Activated CD4-positive, alpha-beta T cell treated with anti-CD3 and anti-CD28 coated beads, Interleukin-2, amount 50 U/mL, for 16 hours (primary cell): ENCODE measurements at places on chromosomes 3 and 15.

DNA sequence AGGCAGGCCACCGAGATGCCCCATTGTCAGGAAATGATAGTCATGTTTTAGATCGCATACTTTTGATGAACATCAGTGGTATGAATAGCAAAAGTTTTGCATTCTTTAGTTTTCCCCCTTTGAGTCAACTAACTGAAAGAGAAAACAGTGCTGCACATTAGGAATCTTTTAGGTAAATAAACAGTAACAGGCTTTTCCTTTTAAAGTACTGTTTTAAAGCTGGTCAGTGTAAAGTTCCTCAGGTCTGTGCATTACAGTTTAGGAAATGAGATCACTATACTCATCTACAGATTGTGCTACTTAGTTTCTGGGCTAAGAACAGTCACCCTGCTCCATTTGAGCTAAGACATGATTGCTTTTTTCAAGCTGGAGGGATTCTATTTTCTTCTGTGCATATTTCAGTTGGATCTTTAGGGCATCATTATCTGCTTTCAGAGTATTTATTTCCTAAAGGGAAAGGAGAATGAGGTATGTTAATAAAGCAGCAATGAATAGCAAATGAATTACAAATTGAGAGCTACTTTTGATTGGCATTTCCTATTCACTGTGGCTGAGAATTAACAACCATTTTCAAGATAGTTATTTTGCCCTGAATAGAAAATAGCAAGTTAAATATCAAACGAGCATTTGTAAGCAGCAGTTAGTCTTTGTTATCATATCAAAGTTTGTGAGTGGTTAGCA, 36.5 kb downstream of the FAM98B start:
- peak; percentile 10 for DNase-seq

GRCh38 chr15:48634893-48635292, 10.6 kb downstream of the FBN1 start:
- no peak for DNase-seq

DNA sequence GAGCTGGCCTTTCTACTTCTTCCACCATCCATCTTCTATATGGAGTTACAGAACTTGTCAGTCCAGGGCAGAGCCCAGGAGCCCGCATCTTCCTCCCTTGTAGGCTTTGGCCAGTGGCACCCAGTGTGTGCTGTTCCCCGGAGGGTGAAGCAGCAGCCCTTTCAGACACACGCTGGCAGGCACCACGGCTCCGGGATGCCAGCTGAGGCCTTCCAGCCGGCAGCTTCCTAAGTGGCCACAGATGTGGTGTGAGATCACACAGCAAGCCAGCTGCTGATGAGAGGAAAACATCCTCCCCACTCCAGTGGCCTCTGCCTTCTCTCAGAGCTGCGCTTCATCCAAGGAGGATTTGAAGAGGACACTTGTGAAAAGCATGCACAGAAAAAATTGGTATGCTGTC, 24.1 kb downstream of the CRABP1 start:
- DNase-seq: no peak

DNA sequence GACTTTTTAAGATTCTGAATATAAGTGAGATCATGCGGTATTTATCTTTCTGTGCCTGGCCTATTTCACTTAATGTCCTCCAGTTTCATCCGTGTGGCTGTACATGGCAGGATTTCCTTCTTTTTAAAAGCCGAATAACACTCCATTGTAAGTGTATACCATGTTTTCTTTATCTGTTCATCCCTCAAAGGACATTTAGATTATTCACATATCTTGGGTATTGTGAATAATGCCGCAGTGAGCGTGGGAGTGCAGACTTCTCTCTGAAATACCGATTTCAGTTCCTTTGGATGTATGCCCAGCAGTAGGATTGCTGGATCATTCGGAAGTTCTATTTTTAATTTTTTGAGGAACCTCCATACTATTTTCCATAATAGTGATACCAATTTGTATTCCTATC, 136.1 kb downstream of the APBA2 start:
- no peak for DNase-seq

DNA sequence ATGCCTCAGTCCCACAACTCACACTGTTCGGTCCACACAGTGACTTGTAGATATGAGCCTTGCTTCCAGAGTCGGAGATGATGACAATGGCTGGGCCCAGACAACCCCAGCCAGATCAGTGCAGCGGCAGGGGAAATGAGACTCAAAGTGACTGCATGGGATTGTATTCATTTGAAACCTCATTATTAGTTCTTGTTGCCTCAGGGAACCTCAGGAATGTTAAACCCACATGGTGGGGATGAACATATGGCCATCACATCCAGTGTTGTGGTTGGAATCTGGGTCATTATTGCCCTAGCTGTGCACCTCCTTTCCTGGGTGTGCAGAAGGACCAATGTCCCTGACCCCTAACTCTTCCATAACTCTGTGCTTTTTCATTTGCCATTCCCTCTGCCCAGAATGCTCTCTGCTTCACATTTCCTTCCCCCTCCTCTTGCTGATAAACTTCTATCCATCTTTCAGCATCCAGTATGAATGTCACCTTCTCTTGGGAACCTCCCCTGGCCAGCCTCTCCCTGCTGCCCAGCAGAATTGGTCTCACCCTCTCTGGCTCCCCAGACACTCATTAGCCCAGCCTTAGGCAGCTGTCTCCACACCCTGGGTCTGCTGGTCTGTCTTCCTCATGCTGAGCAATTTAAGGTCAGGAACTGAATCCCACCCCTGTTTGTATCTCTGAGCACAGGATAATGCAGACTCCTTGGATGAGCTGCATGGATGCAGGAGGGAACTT, 67.0 kb upstream of the TNFAIP8L3 start:
- no peak for DNase-seq

DNA sequence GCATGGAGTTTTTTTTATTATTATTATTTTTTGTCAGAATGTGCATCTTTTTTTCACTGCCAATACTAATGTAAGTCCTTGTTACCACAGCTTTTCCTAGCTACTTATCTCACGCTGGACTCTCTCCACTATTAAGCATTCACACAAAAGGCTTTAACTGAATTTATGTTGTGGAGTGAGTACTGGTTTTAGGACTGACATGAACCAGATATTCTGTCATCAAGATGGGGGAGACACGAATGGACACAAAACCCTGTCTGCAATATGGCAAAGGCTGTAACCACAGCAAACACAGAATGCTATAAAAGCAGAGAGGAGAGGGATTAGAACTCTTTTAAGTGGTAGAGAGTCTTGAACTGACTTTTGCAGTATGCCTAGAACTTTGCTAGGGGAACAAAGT, 592.2 kb upstream of the TBL1XR1 start:
- no peak for DNase-seq

- no peak for DNase-seq
Measured at GRCh38 chr3:80232760-80233159, 465.0 kb upstream of the ROBO1 start.

DNA sequence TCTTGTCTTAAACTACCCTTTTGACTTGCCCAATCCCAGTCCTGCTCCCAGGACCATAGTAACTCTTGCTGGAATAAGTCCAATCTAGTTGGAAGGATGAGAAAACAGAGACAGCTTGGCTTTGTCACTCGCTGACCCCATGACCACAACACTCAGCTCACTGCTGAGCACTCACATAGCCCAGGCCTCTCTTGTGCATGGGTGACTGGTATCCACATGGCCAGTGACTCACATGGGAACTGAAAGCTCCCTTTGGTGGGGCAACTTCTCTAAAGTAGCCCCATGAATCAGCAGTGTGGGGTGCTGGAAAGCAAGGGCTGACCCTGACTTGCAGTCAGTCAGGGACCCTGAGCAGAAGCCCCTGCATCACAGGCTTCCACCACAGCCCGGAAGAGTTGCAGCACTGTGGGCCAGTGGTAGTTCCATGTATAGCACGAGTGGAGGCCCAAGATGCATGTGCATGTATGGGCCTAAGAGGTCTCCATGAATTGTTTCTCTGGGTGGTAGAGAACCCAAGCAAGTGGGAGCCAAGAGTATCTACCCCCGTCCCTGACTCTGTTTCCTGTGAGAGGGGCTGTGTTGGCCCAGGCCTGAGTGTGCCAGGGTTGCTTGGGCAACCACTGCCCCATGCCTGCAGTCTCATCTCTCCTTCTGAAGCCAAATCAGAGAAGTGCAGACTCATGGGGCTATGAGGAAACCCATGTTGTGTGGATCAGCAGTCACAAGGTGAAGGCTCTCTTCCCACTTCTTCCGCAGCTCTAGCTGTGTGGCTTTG, 62.1 kb upstream of the XCR1 start:
- peak; percentile 66 for DNase-seq

DNA sequence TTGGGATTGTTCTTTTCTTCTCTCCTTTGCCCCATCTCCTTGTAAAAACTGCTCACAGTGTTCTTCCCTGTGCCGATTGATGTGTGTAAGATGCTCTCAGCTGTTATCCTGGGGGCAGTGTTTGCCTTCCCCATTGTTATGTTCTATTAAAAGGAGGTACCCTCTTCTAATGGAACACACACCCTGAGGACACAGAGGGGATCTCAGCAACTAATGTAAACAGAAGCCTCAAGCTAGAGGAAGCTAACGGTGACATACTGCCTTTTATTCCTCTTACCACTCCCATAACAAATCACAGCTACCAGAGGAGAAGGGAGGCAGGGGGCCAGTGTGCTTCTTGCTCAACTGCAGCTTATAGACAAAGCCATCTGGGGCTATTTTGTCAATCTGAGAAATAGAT, 2.2 kb downstream of the TAGLN3 start:
- no peak for DNase-seq

DNA sequence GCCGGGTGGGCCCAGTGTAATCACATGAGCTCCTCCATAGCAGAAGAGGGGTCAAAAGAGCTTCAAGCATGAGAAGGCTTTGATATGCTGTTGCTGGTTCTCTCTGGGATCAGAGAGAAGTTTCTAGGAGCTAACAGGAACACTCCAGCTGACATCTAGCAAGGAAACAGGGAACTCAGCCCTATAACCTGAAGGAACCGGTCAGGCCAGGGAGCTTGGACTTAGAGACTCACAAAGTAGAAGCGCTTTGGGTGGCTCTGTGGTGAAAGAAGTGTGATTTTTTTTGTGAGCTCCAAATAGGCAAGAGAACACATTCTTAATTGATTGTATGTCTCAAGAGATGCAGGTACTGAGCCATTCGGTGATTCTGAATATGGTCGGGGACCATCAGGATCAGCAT, 26.2 kb upstream of the EPHB1 start:
- DNase-seq: no peak

DNA sequence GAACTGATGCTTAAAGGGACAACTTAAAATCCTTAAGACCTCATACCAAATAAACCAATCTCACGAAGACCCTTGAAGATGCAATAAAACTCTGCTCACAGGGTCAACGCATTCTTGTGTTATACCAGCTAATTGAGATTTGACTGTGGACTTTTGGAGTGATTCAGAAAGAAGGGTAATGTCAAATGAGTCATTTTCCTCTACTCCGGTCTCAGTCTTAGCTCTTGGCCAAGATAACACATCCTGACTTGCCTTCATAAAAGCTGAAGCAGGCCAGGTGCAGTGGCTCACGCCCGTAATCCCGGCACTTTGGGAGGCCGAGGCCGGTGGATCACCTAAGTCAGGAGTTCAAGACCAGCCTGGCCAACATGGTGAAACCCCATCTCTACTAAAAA, 3.8 kb downstream of the PKM start:
- DNase-seq: peak; percentile 90

DNA sequence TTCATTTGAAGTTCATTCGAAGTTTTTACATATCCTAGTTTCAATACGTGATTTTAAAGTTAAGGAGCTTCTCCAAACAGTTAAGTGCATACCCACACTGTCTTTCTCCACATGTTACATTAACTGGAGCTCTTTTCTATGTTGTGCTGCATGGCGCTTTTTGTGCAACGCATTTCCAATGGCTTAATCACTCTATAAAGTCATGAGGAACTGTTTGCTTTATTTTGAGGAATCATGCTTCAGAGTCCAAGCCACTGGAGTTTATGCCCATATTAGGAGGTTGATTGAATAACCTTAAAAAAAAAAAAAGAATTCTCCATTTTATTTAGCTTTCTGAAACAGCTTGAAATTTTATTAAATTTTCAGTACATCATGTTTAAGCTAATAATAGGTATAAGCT, 109.4 kb upstream of the MBNL1 start:
- DNase-seq: no peak

GRCh38 chr3:47950453-47951169, 65.6 kb downstream of the MAP4 start:
- no peak for DNase-seq

- DNase-seq: no peak
Measured at GRCh38 chr3:107740992-107741896, 218.5 kb downstream of the BBX start.

DNA sequence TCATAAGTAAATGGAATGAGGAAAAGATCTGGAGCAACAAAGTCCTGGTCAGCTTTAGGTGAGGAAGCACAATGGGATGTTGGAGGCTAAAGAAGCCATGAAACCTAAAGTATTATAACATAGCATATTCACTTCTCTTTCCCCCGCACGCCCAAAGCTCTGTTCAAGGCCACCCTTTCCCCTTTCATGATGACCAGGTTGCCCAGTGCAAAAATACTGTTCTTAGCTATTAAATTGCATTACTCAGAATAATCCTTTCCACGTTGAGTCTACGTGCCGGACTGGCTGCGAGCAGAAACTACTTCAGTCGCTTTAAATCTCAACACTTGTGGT, 589 bp upstream of the MAPKBP1 start:
- DNase-seq: no peak

DNA sequence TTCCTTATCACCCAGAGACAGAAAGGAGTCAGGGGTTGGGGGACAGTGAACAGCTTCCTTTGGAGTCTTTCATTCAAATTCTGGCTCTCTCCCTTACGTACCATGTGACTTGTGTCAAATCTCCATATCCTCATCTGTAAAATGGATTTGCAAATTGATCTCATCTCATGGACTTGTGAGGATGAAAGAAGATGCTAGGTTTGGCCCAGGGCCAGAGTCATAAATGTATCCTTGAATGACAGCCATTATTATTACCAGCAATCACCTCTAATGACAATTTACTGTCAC, 67.8 kb upstream of the POLG start:
- DNase-seq: no peak

DNA sequence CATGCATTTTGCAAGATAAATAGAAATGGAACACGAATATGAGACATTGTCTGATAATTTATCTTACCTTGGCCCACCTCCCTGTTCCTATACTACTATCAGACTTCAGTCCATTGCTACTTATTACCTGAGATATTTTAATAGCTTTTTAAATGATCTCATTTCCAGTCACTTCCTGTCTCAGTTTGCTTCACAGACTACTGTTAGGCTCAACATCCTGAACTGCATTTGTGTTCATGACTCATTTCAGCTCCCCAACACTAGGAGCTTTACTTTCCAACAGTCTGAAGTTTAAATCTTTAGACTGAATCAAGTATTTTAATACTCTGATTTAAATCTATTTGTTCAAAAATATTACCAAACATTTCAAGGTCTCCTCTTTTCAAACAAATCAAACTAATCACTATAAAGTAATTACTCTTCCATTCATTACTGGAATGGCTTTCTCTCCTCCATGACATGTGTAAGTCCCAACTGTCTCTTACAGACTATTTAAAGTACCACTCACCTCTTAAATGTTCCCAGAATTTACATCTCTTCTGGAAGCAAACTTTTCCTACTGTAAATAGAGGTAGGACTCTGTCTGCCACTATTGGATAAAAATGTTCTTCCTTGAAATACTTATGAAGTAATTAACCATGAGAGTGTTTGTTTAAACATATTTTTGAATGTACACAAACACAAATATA, 1277.6 kb downstream of the ZPLD1 start:
- no peak for DNase-seq
